ENCODE measurements at places on chromosomes 12 and 14.

GRCh38 chr14:20714593-20715250, 26.2 kb downstream of the ANG start:
- DNase-seq, result no peak

GRCh38 chr12:121065345-121065744, 26.3 kb upstream of the OASL start:
- DNase-seq, result no peak

GRCh38 chr12:62484233-62484632, 17.6 kb downstream of the MON2 start:
- no peak for DNase-seq

DNA sequence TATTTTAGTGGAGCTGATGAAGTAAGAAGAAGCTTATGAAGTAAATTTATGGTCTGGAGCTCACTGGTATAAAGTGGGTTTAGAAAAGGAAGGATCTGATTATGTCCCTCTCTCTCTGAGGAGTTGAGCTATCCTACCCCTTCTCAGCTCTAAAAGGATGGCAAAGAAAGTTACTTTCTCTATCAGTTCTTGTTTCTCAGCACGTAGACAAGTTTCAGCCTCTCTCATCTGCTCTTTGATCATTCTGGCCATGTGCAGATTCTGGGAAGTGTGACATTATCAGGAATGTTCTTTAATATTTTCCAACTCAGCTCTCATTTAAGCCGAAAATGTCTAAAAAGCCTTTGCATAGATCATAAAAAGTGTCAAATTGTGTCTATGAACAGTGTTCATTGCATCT, 5.8 kb upstream of the EGLN3 start:
- DNase-seq, result no peak

DNA sequence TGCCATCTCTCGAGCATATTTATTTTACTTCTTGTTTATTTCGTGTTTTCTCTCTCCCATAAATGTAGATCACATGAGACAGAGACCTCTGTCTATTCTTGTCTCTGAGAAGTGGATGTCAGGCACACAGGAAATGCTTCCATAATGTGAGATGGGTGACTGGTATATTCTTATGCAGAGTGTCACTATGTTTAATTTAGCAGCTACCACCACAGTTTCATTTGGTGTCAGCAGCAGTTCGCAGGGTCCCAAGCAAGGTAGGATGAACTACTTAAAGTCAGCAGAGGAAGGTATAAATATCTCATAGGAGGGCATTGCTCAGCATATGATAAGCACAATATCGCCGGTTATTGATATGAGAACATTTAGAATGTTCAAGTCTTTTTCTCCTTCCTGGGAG, 180.9 kb upstream of the CNTN1 start:
- DNase-seq, result no peak

DNA sequence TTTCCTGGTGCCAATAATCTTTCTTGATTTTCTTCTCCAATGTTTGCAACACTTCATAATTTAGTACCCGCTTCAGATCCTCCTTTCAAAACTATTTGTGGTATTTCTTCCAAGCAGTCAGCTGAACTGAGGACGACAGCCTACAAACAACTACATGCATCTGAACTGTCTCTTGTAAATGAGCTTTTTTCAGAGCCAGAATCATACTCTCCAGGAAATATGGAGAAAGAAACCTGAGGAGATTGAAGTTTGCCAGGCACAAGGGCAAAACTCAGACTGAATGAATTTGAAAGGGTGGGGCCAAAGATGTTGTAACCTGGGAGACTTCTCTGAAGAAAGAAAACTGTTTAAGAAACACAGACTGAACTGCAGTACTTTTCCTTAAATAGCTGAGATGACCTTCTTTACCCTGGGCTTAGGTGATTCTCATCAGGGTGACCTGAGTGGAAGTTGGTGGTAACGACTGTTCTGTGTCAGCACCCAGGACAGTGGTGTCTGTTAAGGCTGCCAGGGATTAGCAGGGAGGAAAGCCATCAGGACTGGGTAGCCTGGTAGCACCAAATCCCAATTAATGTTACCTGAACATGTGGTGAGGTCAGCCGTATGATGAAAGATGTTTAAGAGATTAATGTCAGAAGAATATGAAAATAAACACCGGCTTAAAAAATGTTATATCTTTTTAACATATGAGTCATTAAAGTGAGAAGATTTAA, 95.0 kb downstream of the TGFB3 start:
- DNase-seq, result no peak

DNA sequence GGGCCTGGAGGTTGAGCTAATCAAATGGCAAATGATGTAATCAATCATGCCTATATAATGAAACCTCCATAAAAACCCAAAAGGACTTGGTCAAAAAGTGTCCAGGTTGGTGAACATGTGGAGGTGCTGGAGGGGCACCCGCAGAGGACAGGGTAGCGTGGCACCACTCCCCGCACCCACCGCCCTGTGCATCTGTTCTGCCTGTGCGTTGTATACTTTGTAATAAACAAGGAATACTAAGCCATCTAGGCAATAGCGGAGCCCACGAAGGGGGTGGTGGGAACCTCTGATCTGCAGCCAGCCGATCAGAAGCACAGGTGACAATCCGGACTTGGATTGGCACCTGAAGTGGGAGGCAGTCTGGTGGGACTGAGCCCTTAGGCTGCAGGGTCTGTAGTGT, 75.8 kb upstream of the GPR68 start:
- no peak for DNase-seq

DNA sequence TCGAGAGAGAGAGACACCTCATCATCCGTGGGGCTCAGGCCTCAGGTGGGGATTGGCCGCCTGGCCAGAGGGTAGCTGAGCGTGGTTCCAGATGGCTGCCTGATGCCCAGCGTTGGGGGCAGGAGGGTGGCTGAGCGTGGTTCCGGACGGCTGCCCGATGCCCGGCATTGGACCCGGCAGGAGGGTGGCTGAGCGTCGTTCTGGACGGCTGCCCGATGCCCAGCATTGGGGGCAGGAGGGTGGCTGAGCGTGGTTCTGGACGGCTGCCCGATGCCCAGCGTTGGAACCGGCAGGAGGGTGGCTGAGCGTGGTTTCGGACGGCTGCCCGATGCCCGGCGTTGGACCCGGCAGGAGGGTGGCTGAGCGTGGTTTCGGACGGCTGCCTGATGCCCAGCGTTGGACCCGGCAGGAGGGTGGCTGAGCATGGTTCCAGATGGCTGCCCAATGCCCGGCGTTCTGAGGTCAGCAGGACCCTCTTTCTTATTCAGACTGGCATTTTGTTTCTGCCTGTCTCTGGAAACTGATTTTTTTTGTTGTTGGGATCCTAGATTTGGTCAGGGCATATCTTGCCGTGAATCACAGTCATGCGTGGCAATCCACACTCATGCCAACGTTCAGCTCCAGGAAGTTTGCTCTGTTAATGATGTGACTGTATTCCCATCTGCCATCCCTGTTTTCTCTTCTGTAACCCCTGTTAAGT, 40.7 kb downstream of the GALNT9 start:
- no peak for DNase-seq

GRCh38 chr12:110146986-110147385, 22.8 kb downstream of the IFT81 start:
- no peak for DNase-seq

- DNase-seq, result no peak
Observed at GRCh38 chr12:45913631-45914030, 76.7 kb downstream of the SCAF11 start.

- DNase-seq, result no peak
Observed at GRCh38 chr12:79482323-79482722, 208.4 kb downstream of the PAWR start.

DNA sequence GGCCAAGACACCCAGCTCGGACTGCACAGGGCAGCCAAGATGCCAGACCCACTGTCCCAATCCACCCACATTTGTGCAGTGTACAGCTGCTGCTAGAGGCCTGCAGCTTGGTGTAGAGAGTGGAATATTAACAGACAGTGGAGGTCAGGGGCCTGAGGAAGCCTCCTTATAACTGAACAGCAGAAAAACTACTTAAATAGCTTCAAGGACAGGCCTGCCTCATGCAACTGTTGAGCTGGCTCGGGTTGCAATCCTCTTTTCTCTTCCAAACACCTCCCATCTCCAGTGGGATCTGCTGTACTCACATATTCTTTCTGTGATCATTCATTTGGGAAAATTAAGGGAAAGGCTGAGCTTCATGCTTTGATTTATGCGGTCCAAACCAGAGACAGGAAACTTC, 1043.2 kb upstream of the TMEM132C start:
- no peak for DNase-seq

DNA sequence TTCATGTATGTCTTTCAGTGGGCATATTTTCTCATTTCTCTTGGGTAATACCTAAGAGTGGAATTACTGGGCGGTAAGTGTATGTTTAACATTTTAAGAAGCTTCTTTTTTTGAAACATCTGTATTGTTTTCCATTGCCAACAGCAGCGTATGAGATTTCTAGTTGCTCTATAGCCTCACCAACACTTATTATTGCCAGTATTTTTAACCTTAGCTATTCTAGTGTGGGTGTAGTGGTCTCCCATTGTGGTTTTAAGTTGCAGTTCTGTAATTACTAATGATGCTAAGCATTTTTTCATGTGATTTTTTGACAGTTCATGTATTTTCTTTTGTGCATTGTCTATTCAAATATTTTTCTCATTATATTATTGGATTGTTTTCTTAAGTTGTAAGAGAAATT, 101.9 kb upstream of the EEA1 start:
- no peak for DNase-seq

DNA sequence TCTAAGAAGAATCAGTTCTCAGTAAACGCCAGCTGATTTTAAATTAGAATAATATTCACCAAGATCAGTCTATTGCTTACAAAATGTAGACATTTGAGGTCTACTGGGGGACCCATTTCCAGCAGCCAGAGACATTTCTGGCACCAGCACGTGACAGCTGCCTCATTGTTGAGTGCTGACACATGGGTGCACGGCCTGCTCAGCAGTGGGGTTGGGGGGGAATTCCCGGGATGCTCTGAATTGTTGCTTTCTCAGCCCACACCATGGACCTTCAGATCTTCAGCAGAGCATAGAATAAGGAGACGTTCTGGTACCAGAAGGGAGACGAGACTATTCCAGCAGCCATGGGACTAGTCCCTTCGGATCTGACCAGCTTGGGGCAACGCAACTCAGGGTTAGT, 18.3 kb downstream of the PLEKHG7 start:
- DNase-seq, result no peak

DNA sequence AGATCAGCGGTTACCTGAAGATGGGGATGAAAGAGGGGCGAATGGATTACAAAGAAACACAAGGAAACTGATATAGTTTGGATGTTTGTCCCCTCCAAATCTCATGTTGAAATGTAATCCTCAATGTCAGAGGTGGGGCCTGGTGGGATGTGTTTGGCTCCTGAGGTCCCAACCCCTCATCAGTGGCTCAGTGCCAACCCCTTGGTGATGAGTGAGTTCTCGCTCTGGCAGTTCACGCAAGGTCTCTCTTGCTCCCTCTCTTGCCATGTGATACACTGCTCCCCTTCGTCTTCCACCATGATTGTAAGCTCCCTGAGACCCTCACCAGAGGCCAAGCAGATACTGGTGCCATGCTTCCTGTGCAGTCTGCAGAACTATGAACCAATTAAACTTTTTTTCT, 28.0 kb downstream of the ITGA7 start:
- no peak for DNase-seq

GRCh38 chr12:131592972-131593371, 117.9 kb upstream of the SFSWAP start:
- DNase-seq, result no peak

GRCh38 chr12:104687823-104688573, 231.2 kb downstream of the CHST11 start:
- no peak for DNase-seq

DNA sequence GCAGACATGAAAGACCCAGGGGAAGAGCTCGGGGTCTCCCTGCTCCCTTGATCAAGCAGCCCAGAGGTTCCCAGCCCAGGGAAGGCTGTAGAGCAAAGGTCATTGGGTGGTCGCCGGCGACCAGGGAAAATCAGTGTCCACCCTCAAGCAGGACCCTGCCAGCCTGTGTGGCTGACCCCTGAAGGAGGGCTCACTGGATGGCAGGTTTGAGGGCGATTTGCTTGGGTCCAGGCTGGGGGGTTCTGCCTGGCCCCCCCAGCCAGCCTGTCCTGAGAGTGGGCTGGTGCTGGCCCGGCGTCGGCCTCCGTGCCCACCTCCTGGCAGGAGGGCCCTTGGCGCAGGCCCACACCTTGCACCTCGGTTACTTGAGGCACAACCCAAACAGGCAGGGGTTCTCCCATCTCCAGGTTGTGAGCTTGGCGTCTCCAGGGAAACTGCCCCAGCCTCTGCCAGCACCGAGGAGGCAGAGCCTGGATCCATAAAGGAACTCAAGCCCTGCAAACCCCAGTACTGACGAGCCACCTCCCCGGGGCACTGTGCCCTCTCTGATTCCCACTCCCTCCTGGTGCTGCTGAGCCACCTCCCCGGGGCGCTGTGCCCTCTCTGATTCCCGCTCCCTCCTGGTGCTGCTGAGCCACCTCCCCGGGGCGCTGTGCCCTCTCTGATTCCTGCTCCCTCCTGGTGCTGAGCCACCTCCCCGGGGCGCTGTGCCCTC, 329.0 kb upstream of the SFSWAP start:
- DNase-seq, result no peak

GRCh38 chr14:96739200-96739910, 57.8 kb upstream of the VRK1 start:
- no peak for DNase-seq

GRCh38 chr12:109309381-109310246, 530 bp upstream of the FOXN4 start:
- DNase-seq, result peak; percentile 59

GRCh38 chr14:73145371-73145770, 9.1 kb downstream of the PSEN1 start:
- no peak for DNase-seq

DNA sequence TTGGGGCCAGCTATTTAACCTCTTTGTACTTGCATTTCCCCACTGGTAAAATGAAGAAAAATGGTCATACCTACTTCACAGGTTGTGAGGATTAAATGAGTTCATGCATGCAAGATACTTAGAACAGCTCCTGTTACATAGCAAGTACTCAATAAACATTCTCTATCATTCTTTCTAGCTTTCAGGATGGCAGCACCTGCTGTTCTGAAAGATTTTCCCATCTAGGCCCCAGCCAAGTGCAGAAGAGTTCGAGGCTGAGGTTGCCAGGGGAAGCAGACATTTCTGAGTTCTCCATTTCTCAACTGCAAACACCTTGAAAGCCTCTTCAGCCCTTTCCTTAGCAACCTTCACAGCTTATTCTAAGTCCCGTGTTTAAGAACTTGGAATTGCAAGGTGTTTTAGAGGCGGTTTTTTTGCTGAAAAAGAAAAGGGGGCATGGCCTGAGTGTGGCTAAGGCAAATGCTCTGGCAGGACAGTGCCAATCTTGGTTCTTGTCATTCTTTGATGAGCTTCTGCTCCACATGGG, 73.0 kb upstream of the PRMT8 start:
- no peak for DNase-seq

DNA sequence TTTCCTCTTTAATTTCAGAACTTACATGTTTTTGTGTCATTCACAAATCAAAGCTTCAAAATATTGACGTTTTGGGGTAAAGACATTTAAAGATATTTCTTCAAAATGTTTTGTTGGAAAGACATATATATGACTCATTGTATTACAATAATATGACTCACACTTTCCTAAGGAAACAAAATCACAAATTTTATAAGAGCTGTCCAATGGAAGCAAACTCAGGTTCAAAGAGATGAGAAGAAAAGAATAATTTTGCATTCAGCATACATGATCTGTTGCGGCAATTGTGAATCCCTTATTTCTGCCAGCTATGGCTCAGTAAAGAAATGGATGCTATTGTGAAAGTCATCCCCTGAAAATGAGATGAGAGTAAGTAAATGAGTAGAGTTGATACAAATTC, 82.7 kb downstream of the GRIP1 start:
- no peak for DNase-seq
